Fibroblast of skin of back (primary cell): ENCODE measurements at places on chromosomes 6 and 20.

- peak; percentile 81 for DNase-seq
These were observed at the start of gene NPEPL1 for GRCh38 chr20:58692579-58693225. Gene NPEPL1 (plus strand): TSS chr20:58692800. CDS start chr20:58692901, 101 bp downstream.

- no peak for DNase-seq
These were observed 60.1 kb upstream of the MAP3K7 start for GRCh38 chr6:90646940-90647339.

DNA sequence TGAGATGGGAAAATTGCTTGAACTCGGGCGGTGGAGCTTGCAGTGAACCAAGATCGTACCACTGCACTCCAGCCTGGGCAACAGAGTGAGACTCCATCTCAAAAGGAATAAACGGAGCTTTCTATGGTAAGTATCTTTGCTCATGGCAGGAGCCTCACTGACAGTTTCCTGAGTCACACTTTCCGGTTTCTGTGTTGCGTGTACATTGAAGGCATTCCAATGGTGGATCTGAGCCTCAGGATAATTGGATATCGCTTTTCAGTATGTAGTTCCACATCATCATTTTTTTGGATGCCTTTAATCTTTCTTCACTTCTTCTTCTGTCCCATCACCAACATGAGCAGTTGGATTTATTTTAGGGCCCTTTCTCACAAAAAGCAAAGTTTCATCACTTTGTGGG is 28.6 kb upstream of the GTSF1L start:
- DNase-seq: peak; percentile 67

DNA sequence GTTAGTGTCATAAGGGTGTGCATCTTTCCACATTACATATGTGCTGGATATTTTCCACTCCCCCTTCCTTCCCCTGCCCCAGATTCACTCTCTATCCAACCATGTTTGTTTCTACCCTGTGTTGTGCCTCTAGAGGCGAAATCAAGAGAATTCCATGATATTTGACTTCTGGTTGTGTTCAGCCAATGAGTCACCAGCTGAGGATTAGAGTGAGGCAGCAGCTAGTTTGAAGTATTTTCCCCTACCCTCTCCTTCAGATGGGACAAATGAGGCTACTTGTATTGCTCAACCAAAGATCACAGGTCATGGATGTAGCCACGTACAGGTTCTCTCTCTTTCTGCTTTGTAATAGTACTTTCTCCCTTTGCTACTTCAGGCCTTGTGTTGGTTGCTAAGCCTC is 24.5 kb upstream of the OR2J2 start:
- no peak for DNase-seq

DNA sequence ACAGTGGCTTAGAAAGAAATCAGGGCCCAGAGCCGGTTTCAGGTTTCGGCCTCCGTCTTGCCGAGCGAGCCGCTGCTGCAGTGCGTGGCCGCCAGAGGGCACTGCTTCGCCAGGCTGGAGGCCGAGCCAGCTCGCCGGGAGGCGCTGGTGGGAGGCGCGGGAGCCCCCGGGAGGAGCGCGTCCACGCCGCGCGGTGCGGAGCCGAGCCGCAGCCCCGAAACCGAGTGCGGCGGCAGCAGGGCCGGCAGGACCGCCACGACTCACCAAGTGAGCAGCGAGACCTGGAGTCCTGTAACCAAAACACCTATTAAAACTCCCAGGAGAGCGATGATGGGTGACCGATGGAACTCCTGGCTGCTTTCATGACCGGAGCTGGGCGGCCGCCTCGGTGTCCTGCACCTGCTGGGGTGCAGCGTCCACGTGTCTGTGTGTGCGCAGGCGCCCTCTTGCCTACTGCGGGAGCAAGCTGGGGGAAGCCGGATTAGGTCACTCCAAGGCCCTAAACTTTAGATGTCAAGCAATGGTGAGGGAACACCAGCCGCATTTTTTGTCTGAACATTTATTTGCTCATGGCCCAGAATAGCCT is 186.9 kb upstream of the UST start:
- peak; percentile 60 for DNase-seq

DNA sequence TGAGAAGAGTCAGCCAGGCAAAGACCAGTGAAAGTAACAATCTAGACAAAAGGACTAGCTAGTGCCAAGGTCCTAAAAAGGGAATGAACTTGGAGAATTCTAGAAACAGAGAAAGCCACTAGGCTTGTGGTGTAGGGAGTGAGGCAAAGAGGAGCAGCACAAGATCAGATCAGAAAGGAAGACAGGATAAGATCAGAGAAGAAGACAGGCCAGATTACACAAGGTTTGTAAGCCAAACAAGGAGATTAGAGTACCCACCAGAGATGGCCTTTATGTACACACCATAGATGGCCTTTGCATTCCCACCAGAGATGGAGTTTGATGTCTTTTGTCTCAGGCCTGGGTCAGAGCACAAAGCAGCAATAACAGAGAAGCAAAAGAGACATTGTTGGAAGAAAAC is 105.6 kb upstream of the PLCB4 start:
- no peak for DNase-seq

- no peak for DNase-seq
These were observed 25.3 kb upstream of the KIF3B start for GRCh38 chr20:32252189-32252588.

GRCh38 chr6:158038291-158039177 is 56.9 kb downstream of the SYNJ2 start:
- DNase-seq: no peak

- DNase-seq: no peak
These were observed 28.2 kb downstream of the TREML4 start for GRCh38 chr6:41256383-41256782.

GRCh38 chr20:58716476-58717277 is 24.1 kb downstream of the NPEPL1 start:
- no peak for DNase-seq

DNA sequence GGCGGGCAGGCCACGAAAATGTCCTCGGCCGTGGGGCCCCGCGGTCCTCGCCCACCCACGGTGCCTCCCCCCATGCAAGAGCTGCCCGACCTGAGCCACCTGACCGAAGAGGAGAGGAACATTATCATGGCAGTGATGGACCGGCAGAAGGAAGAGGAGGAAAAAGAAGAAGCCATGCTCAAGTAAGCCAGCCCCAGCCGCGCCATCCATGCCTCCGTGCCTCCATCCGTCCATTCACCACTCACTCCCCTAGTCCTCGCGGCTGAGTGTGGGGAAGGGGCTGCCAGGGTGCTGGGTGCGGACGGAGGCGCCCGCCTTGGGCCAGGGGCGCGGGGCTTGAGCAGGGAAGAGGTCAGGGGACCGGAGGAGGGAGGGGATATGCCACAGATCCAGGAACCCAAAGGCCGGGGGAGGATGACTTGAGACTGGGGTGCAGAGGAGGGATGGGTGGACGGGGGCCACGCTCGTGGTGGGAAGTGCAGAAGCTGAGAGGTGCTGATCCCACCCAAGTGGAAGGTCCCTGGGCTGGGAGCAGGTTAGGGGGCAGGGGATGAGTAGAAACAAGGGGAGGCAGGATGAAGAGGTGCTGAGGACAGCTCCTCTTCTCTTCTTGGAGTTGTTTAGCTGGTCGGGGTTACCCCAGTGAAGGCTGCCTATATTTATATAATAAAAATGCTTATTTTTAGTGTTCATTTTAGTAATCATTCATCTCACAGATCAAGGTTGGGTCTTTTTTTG is 825 bp downstream of the RIMS1 start:
- peak; percentile 11 for DNase-seq

DNA sequence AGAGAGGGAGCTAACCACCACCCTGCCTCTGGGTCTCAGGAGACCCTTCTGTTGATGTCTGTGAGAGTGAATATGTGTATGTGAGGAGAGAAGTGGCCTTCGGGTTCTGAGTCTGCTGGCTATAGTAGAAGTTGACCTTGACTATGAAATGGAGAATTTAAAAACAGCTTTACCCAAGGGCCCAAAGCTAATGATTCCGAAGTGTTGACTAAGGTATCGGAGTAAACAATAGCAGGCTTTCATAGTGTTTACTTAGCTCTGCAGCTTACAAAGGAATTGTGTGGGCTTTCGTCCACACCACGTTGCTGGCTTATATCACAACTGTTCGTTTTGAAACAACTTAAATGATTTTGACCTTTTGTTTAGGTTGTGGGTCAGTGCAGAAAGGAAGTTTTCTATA is 126.5 kb upstream of the JAG1 start:
- no peak for DNase-seq

- peak; percentile 55 for DNase-seq
These were observed 167.0 kb upstream of the SASH1 start for GRCh38 chr6:148175550-148176188.

- peak; percentile 29 for DNase-seq
These were observed 34.7 kb downstream of the PLEKHG1 start for GRCh38 chr6:150634176-150634963.

- DNase-seq: no peak
These were observed 27.0 kb upstream of the PMEPA1 start for GRCh38 chr20:57736738-57737347.

DNA sequence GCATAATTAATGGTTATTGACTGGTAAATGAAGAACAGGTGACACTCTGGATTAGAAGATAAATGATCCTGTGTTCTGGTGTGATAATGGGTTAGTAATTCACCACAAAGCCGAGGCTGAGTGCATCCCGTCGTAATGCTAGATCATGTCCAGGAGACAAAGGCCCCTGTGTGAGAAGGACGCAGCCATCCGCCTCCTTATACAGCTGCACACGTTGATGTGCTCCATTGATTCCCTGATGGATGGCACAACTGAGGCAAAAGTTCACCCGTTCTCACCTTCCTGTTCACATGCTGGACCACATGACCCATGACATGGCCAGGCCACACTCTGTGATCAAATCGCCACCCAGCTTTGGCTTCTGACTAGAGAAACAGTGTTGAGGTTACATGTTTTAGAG is 136.1 kb downstream of the FOXC1 start:
- no peak for DNase-seq

DNA sequence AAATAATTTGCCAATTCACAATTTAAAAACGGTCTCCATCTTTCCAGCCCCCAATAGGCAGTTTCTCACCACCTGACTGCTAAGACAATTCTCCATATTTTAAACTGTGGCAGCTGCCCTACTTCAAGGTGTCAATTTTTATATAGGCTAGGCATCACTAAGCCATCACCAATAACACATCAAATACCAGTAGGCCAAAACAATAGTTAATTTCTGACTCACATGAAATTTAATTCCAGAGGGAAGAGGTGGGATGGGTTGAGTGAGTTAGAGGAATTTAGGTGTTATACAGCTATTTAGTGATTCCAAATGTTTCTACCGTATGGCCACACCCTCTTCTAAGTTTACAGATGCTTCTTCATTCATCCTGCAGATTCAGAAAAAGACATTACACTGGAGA is 49.9 kb downstream of the GFRAL start:
- no peak for DNase-seq

- DNase-seq: no peak
These were observed 8.9 kb downstream of the TAGAP start for GRCh38 chr6:159035891-159036290.

DNA sequence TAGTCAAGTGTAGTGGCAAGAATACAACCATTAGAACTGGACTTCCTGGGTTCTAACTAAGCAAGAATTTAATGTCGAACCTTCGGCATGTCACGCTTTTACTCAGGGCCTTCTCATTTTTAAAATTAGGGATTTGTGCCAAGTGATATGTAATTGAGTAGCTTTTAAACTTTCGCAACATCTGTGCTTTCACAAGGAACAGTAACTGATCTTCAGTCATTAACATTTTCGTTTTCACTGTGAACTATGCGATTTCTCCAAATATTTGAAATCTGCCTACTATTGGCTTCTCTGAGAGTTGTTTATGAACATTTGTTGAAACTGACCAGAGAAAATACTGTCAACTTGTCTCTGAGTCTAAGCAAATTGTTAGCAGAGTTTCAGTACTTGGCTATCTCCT is 27.6 kb downstream of the GRM1 start:
- DNase-seq: no peak

- DNase-seq: peak; percentile 68
These were observed 150.3 kb downstream of the PTPRK start for GRCh38 chr6:128370072-128370471.

GRCh38 chr6:116385459-116385802 is 14.7 kb downstream of the DSE start:
- peak; percentile 85 for DNase-seq
